ENCODE measurements at places on chromosomes 11 and 22.

DNA sequence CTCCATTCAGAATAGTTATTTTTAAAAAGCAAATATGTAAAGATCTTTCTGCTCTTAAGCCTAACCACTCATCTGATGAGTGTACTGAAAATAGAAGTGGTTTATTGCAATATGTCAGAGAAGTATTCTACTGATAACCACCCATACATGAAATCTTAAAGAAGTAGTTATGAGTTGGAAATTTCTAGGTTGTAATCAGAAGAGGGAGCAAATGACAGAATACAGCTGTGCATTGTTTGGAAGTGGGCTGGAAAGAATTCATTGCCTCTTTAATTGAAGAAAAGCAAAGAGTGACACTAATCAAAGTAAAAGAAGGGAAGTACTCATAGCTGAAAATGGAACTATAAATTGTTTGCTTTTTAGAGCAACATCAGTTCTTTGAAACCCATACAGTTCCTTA, 39.4 kb downstream of the FDX1 start:
- no peak for DNase-seq

DNA sequence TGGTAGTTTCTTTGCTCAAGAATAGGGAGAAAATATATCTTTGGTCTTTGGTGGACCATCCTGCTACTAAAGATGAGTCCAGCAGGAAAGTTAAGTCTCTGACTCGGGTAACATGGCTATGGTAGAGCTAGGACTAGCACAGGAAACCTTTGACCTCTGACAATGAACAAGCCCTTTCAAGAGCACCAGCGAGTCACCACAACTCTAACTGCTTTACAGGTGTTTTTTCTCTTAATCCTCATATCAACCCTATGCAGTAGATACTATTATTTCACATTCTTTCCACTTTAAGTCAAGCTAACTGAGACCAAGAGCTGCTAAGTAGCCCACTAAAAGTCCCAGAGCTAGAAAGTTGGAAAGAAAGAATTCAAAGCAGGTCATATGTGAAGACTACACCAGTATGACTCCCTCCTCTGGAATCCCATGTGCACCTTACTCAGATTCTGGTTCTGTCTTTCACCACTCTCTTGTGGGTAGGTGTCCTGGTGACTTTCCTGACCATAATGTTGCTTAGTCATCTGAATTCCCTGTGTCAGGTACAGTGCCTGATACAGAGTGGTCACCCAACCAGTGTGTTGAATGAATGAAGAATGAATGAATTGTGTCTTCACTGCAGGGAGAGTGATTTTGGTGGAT, 53.8 kb upstream of the ME3 start:
- no peak for DNase-seq

- no peak for DNase-seq
These were observed 336.0 kb downstream of the CADM1 start for GRCh38 chr11:115168229-115168671.

DNA sequence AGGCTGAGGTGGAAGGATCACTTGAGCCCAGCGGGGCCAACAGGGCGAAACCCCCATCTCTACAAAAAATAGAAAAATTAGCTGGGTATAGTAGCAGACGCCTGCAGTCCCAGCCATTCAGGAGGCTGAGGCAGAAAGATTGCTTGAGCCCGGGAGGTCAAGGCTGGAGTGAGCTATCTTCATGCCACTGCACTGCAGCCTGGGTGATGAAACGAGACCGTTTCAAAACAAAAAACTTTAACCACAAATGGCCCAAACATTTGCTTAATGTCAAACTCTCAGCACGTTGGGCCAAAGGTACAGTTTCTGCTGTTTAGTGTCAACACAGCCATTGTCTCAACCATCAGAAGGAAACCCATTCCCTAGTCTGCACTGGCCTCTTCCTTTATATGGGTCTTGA, 69.2 kb upstream of the TTC12 start:
- DNase-seq: no peak

GRCh38 chr11:103895106-103895505, 141.3 kb upstream of the DDI1 start:
- no peak for DNase-seq

- no peak for DNase-seq
These were observed 317.2 kb downstream of the SHANK2 start for GRCh38 chr11:70935006-70935768.

GRCh38 chr11:63518548-63518947, 12.7 kb downstream of the LGALS12 start:
- DNase-seq: no peak

DNA sequence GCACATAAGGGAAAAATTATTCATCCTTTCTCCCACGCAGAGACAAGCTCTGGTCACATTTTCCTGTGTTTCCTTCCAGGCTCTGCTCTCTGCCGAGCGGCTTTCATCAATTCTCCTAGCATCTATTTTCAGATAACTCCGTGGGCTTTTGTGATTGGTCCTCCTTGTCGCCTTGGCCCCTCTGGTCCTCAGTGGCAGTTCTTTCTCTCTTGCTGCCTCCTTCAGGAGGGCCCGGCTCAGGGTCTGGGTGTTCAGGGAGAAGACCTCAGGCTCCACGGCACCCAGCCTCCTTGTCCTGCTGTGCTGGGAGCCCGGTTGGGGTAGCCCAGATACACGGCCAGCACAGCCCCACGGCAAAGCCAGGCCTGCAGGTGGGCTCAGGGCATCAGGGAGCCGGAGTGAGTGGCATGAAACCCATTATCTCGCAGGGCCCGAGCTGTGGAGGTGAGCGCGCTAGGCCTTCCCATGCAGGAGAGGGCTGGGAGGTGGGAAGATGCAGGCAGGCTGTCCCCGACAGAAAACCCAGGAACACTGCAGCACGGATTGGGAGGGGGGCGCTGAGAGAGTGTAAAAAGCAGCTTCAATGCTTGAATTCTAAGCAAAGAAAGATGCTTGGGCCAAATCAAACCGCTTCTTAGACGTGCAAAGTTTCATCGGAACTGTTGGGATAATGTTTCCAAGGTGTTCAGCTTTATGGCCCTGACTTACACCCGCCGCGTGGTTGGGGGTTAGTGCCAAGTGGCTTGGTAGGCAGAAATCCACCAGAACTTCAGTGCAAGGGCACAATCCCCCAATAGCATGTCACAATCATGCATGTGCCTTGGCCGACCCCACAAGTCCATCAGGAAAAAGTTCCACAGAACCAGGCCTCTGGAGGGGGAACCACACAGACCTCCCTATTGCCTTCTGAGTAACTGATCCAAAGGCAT, 81.9 kb upstream of the WNT7B start:
- no peak for DNase-seq

All from GM04504 (cell line).